Stimulated activated memory B cell treated with anti-CD40 and anti-IgM and Interleukin-4, amounts not matched to agents 10 μg/mL and 1 μg/mL and 100 μg/mL, for 72 hours (primary cell): ENCODE measurements at places on chromosomes 16 and 17.

DNA sequence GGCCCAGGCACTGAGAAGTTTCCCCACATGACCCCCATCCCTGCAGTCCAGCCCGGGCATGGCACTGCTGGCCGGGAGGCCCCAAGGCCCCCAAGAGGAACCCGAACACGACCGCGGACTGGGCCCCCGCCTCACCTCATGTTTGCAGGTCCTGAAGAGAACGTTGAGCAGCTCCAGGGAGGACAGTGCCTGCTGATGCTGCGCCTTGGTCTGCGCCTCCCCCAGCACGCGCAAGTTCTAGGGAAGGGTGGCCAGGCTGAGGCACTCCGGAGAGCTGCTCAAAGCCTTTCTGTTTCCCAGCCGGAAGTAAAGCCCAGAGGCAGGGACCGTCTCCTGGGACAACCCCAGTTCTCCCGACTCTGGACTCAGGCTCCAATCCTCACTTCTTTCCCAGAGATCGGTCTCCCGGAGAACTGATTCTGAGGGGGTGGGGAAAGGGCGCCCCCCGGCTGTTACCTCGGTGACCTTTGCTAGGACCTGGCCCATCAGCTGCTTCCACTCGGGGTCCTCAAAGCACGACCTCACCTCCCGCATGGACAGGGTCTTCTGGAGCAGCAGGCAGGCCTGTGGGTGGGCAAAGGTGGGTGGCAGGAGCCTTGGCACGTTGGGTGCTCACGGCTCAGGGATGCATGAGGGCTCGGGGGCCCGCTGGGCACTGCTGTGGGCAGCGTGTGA, 13.7 kb downstream of the MYBBP1A start:
- no peak for ATAC-seq

- no peak for ATAC-seq
Measured at GRCh38 chr17:15266325-15267125, 1.4 kb upstream of the PMP22 start.

GRCh38 chr17:29042679-29043538, at the start of gene PIPOX:
Gene PIPOX, plus strand, starts transcription at chr17:29043141. Its CDS starts 85 bp downstream, at chr17:29043226.
- peak; percentile 90 for ATAC-seq

DNA sequence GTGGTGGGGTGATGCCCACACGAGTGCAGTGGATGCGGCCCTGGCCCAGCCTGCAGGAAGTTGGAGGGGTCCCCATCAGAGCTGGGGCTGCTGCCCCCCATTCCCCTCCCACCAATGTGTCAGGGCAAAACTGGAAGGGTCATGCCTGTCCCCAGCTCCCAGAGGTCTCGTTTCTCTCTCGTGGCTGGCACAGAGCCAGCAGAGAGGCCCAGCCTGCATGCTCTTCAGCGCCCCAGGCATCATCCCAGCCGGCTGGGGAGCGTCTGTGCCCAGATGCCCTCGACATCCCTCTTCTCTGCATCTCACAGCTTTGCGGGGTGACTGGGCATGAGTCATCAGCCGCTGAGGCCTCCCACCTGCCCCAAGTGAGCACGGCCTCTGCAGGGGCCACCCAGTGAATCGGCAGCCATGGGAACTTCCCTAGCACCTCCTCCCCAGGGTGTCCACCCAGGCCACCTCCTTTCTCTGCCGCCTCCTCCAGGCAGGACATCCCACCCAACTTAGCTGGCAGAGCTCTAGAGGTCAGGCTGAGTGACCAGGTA, 9.8 kb upstream of the CSNK1D start:
- ATAC-seq, result peak; percentile 43

DNA sequence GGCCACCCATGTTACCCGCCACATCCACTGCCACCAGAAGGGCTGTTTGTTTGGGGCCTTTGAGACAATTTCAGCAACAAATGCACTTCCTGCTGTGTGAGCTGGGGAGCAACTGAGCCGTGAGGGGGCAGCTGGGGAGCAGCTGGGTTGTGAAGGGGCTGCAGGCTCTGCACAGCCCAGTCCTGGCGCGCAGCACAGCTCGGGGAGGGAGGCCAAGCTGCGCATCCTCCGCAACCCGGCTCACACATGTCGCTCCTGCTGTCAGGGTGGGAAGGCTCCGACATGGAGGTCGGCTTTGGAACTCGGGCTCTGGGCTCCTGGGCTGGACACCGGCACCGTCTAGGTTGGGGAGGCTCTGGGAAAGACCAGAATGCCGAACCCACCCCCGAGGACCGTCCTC, 53.6 kb downstream of the CBFA2T3 start:
- ATAC-seq, result no peak

DNA sequence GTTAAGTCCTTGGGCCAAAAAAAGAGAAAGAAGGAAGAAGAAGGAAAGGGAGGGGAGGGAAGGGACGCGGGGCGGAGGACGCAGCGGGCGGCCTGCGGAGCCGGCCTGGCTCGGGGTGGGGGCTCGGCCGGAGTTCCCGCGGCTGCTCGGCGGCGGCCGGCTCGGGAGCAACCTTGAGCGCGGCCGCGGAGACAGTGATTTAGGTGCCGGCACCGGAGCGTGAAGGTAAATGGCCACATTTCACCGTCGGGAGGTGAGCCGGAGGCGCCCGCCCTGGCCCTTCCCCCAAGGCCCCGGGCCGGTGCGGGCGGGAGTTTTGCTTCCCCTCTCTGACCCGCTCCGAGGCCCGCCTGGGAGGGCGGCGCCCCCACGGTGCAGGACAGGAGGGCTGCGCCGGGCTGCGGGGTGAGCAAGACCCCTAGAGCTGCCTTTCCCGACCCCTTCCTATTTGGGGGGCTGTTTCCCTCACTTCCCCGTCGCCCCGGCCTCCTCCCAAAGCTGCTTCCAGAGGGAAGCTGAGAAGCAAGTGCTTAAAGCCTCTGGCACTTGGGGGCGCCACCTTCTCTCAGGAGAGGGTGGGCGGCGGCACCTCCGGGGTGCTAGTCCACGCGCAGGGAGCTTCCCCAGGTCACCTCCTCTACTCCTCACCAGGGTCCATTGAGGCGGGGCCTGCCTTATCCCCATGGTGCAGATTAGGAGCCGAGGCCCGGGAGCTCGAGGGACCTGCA, 56.5 kb downstream of the MRM1 start:
- ATAC-seq, result peak; percentile 25

- no peak for ATAC-seq
Measured at GRCh38 chr16:19715566-19715965, 2.5 kb downstream of the KNOP1 start.

DNA sequence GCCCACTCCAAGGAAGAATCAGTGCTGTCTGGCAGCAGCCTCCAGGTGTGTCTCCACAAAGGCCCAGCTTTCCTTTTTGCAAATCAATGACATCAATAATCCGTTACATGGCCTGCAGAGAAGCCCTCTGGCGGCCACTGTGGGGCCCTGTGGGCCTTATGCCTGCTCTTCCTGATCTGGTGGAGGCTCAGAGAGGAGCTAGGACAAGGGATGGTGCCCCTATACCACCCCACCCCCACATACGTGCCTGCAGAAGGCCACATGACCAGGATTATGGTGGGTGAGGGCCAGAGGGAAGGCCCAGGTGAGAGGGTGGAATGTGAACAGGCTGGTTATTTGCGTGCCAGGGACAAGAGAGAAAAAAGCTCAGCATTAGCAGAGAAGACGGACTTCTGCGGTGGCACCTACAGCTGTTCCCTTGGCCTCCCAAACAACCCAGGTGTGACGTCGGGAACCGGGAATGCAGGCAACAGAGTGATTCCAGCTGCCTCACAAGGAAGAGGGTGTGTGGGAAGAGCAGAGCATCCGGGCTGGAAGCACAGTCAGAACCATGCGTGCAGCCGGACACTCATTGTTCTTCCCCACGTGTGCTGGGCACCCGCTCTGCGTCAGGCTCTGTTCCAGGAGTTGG, 22.5 kb downstream of the EIF4A3 start:
- no peak for ATAC-seq

GRCh38 chr17:28874750-28875149, 19.9 kb downstream of the ERAL1 start:
- ATAC-seq, result no peak

GRCh38 chr16:73043828-73044467, 4.0 kb downstream of the ZFHX3 start:
- ATAC-seq, result no peak

GRCh38 chr16:30473231-30474073, 910 bp downstream of the ITGAL start:
- ATAC-seq, result peak; percentile 74

- no peak for ATAC-seq
Measured at GRCh38 chr16:68232335-68232734, 3.6 kb downstream of the ESRP2 start.

DNA sequence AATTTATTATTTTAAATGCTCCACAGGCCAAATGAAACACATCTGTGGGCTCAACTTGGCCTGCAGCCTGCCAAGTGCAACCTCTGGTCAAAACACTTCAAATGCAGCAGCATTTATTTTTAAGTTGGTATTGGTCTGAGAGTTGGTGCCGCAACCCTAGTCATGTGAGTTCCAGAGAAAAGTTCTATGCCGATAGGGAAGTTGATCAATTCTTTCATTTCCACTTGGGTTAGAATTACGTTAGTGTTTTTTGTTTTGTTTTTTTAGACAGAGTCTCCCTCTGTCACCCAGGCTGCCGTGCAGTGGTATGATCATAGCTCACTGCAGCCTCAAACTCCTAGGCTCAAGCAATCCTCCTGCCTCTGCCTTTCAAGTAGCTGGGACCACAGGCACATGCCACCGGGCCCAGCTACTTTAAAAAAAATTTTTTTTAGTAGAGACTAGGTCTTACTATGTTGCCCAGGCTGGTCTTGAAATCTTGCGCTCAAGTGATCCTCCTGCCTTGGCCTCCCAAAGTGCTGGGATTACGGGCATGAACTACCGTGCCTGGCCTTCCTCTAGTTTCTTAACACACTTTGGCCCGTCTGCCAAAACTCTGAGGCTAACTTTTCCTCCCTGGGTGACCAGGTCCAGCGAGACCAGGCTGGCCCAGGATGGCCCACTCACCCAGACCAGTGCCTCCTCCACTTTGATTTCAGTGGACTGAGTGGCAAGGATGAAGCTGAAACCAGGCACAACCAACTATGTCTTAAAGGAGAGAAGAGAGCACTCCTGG, 221.1 kb downstream of the MRTFB start:
- no peak for ATAC-seq

DNA sequence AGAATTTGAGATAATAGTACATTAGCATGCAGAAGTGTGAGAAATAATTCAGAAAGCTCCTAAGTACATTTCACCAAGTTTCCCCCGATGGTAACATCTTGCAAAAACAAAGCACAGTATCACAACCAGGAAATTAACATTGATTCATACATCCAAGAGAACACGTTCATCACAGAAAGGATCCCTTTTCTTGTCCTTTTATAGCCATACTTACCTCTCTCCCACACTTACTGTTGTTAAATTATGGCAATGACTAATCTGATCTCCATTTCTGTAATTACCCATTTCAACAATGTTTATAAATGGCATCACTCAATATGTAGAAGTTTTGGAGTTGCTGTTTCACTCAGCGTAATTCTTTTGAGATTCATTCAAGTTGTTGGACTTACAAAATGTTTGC, 1260.0 kb downstream of the CDH8 start:
- ATAC-seq, result no peak

DNA sequence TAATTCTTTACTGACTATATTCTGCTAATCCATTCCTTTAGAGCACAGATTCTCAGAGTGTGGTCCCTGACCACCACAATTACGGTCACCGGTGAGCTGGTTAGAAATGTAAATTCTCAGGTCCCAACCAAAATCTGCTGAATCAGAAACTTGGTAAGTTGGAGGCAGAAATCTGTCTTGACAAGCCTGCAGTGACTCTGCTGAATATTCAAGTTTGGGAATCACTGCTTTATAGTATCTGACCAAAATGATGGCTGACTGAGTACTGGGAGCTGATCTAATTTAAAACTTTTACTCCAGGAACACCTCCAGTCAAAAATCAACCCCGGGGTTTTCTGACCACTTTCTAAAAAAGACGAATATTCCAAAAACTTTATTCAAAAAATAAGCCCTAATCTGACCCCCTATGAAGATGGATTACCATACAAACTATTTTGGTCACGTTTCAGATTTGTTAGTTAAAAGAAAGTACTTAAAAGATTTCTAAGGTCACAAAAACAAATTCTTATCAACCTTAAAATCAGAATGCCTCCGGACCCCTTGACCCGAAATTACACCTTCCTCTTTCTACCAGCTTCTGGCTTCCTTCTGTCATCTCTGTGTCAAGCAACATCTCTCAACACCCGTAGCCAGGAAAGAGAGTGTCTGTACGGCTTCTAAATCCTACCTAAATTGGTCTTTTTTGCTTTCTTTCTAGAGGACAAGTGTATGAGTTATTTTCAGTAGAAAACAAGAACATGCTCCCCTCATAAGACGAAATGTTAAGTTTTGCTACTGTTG, 38.6 kb downstream of the CREBBP start:
- no peak for ATAC-seq

DNA sequence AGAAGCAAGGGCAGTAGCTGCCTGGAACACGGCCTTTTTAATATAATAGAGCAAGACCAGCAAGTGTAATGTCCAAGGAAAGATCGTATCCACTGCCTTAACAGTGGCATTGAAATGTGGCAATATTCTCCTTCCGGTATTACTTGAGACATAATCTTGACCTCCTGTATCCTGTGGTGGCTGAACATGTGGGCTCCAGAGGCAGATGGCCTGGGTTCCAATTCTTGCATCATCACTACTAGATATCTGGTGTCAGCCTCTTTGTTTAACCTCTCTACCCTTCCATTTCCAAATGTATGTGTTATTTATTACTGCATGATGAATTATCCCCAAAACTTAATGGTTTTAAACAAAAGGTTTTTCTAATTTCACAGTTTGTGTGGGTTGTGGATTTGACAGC, 3.5 kb upstream of the CDYL2 start:
- ATAC-seq, result no peak

DNA sequence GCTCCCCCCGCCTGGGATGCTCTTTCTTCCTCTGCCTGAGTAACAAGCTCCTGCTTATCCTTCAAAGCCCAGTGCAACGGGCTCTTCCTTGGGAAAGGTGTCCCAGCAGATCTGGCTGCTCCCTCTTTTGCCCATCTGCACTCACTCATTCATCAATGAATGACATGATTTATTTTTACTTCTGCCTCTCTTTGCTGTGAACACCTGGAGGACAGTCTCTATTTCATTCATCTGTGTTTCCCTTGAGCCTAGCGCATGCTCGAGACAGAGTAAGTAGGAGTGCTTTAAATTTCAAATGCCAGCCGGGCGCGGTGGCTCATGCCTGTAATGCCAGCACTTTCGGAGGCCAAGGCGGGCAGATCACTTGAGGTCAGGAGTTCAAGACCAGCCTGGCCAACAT, 22.0 kb upstream of the GINS2 start:
- ATAC-seq, result no peak

GRCh38 chr17:74424657-74425056, 7.2 kb upstream of the GPRC5C start:
- no peak for ATAC-seq

DNA sequence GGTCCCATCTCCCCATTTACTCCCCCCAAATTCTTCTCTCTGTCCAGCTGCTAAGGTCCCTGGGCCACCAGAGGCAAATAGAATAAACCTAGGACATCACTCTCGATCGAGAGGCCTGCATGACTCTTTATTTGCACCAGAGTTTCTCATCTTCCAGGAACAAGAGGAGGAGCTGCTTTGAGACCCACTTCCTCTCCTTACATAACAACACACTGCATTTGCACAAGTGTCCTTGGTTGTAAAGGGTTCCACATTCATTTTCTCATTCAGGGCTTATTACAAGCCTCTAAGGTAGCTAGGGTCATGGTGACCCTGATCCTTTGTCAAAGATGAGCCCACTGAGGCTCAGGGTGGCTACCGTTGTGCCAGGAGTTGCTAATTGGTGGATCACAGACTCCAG, 38.1 kb upstream of the RHOT1 start:
- no peak for ATAC-seq

- ATAC-seq, result no peak
Measured at GRCh38 chr16:1596516-1596915, 15.4 kb downstream of the IFT140 start.
